ENCODE measurements at places on chromosomes 11 and 22.

DNA sequence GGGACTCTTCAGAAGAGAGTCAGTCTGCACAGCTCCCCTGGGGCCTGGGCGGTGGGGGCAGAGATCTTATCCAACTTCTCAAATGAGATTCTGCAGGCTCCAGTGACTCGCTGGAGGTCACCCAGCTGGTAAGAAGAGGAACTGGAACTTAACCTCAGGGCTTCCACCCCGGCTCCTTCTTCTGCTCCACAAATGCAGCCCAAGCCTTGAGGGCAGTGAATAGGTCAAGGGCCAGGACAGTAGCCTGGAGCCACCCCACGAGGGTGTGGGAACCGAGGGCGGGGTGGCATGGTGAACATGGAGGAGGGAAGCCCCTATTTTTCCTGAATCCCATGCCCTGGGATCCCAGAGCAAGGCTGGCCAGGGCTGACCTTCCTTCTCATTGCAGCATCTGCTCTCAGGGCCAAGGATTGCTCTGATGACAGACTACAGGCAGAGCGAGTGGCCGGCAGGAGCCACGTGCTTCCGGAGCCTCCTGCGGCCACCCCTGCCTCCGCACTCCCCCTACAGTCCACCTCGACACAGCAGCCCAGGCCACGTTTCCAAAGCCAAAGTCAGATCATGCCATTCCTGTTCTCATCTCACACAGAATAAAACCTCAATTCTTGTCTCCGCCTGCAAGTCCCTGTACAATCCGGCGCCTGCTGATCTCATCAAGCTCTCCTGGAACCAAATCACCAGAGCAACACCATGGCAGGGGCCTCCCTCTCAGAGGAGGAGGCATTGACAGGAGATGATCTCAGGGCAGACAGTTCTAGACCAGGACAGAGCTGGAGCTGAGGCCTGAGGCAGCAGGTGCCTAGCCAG lies 21.1 kb upstream of the UPK3A start:
- DNase-seq, result peak; percentile 86

DNA sequence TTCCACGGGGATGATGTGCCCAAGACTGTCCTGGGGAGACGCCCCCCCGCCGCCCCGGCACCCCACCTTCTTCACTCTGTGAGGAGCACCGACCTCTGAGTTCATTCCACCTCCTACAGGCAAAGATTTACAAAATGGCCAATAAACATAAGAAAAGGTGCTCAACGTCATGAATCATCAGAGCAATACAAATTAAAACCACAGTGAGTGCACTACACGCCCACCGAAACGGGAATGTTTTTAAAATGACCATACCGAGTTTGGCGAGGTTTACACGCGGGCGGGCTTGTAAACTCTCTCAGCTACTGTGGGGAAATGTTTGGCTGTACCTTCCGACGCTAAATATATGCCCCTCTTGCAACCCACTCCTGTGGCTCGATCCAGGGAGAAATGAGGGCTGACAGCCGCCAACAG lies 7.9 kb downstream of the NPTXR start:
- DNase-seq, result no peak

- no peak for DNase-seq
Measured at GRCh38 chr11:72146625-72147024, 11.1 kb downstream of the FOLR3 start.

- DNase-seq, result no peak
Measured at GRCh38 chr11:75233754-75234172, 6.8 kb upstream of the TPBGL start.

GRCh38 chr11:60891103-60891741 lies 15.2 kb downstream of the PRPF19 start:
- no peak for DNase-seq

DNA sequence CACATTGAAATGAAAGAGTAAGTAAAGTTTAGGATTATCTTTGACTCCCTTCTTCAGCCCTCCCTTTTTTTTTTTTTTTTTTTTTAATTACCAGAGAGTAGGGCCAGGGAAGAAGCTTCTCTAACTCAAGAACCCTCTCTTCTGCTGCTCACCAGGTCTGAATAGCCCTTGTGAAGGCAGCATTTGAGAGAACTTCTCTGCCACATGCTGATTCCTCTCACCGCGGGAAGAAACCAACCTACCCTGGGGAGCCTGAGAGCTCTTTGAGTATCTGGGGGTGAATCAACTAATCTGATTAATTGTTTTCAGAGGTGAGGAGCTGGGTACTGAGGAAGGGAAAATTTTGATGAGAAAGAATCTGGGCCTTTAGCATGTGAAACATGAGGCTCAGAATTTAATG lies 434.5 kb upstream of the CCDC90B start:
- DNase-seq, result no peak

GRCh38 chr22:23104187-23104971 lies 34.1 kb downstream of the GNAZ start:
- DNase-seq, result no peak

DNA sequence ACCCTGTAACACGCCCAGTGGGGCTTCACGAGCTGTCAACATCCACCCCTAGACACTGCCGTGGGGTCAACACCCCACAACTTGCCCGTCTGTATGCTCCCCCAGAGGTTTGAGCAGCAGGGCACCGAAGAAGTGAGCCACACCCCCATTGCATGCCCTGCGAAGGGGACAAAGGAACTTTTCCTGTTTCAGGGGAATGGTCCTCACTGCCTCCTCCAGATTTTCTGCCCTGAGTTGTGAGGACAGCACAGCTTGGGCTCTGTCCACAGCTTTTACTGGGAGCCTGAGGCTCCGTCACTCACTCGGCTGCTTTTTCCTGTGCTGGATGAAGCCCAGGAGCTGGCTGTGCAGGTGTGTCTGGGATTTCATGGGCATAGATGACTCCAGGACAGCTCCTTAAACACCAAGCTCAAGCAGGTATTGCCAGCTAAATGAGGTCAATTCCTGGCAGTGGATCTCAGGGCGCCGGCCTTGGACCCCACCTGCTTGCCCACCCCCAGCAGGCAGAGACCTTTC lies 40.2 kb upstream of the CCDC188 start:
- no peak for DNase-seq

- no peak for DNase-seq
Measured at GRCh38 chr22:47169801-47170140, 407.3 kb downstream of the TBC1D22A start.

- DNase-seq, result peak; percentile 11
Measured at GRCh38 chr11:130452176-130452575, 3.7 kb downstream of the ADAMTS15 start.

GRCh38 chr11:10293423-10294289 lies at the start of gene SBF2:
SBF2 (minus strand) TSS chr11:10294219; CDS start chr11:10294069, 150 bp downstream.
- peak; percentile 95 for DNase-seq

- DNase-seq, result no peak
Measured at GRCh38 chr22:50292643-50293440, 14.6 kb downstream of the PLXNB2 start.

- DNase-seq, result no peak
Measured at GRCh38 chr11:102007567-102008437, 39.4 kb upstream of the CFAP300 start.

- no peak for DNase-seq
Measured at GRCh38 chr11:61657566-61658290, 22.5 kb upstream of the DAGLA start.

GRCh38 chr11:45801723-45802315 lies 3.1 kb upstream of the SLC35C1 start:
- no peak for DNase-seq

GRCh38 chr11:86370922-86371594 lies 3.6 kb upstream of the CCDC81 start:
- no peak for DNase-seq

All from Right ventricle myocardium inferior (tissue), 1 donor.